ENCODE measurements at places on chromosomes 7 and 10.

DNA sequence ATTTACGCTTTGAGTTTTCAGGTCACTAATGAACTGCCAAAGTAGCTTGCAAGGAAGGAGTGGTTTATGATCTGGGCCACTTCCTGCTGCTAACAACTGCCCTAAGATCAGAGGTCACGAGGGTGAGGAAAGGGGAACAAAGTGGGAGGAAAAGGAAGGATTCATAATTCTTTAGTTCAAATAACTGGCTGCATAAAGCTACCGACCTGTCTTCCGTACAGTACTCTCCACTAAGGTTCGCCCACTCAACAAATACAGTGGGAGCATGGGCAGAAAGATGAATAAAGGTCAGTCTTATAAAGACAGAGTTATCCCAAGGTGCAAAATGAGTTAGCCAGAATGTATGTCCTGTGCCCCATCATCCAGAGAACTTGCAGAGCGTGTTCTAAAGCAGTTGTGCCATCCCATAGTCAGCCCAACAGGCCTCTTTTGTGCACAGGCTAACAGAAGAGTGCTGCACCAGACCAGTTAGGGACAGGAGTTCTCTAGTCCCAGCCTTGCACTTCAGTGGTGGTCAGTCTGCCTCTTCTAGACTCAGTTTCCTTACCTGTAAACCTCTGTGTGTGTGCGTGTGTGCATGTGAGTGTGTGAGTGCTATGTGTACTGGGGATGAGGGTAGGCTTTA, 65.9 kb downstream of the CREB3L2 start:
- peak; percentile 2 for DNase-seq

GRCh38 chr7:143992670-143993069, 7.5 kb upstream of the OR6B1 start:
- DNase-seq: no peak

DNA sequence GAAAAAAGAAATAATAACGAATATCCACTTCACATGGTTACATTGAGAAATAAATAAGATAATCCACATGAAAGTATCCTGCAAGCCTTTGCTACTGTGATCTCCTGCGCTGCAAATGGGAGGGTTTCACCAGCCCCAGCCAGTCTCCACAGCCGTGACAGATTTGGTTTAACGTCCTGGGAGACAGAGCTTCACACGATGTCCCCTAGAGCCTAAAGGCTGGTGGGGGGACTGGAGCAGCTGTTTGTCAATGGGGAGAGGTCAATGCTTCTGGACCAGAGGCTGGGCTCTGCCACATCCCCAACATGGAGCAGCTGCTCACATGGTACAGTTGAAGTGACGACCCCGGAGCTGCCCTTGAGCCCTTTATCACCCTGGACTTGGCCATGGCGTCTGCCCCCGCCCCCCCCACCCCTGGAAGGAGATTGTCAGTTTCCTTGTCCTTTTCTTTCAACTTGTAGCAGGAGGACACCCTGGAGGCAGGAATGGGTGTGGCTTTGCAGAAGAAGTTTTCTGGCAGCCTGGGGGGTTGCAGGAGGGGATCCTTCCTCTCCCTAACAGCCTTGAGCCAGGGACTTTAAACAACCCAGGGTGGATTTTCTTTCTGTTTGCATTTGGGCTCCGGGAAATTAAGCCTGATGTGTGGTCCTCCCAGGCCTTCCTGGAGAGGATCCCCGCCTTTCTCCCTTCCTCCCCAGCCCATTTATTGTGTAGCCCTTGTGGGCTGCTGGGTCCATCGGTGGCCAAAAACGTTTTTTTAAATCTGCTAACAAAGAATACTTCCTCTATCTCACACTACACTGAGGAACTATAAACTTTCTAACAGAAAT, 37.0 kb upstream of the MXI1 start:
- DNase-seq: no peak

DNA sequence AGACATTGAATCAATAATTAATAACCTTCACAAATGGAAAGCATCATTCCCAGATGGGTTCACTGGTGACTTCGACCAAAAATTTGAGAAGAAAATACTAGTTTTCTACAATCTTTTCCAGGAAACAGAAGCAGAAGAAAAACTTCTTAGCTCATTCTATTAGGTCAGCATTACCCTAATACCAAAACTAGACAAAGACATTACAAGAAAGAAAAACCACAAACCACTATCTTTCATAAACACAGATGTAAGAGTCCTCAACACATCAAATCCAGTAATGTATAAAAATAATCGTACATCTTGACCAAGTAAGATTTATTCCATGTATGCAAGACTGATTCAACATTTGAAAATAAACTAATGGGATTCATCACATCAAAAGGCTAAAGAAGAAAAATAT, 64.0 kb upstream of the CDK1 start:
- no peak for DNase-seq

DNA sequence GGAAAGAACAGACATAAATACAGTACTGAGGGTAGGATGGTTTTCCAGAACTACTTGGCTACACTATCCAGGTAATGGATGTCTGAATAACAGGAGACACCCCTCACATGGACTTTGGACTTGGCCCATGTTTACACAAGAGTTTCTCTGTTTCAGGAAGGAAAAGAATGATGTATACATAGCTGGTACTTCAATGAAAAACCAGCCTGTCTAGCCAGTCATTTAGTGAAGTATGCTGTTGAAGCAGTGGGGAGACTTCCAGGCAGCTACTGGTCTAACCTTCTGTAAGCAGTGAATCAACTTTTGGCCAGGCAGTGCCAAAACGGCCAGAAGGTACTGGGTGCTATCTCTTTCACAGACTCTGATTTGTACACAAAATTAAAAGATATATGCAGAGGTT, 135.0 kb downstream of the MBL2 start:
- DNase-seq: no peak

DNA sequence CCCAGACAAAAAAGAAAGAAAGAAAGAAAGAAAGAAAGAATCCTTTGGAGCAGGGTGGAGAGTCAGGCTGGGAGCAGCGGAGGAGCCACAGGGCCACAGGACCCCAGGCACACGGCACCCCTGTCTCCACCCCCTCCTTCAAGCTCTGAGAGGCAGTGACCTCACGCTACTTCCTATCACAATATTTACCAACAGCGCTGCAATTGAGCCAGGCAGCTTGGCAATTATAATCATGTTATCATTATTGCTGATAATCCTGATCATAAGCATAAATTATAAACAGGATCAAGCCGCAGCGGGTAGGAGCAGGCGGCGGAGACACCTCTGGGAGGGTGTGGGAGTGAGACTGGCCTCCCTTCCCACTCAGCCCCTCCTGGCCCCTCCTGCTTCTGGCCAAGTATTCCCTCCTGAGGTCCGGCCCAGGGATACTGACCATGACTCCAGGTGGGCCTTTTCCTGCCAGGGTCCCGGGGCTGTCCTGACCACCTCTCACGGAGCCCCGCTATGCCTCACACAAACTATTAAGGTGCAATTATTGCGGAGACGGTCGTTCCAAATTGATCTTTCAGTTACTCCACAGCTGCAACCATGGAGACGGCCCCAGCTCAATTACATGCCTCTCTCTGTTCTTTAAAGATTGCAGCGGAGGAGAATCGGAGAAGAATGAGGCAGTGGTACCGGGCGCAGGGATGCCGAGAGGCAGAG, 10.0 kb upstream of the GTF2IRD1 start:
- DNase-seq: no peak

GRCh38 chr7:156778668-156779067, 114.3 kb downstream of the LMBR1 start:
- DNase-seq: no peak

- DNase-seq: no peak
These were observed 189.7 kb downstream of the CCDC3 start for GRCh38 chr10:12811826-12812225.

GRCh38 chr10:131724169-131724545, 176.7 kb upstream of the PPP2R2D start:
- no peak for DNase-seq

GRCh38 chr10:103820101-103821062, 35.0 kb downstream of the SH3PXD2A start:
- DNase-seq: no peak

- DNase-seq: no peak
These were observed 328.4 kb downstream of the PHF14 start for GRCh38 chr7:11302121-11302520.

DNA sequence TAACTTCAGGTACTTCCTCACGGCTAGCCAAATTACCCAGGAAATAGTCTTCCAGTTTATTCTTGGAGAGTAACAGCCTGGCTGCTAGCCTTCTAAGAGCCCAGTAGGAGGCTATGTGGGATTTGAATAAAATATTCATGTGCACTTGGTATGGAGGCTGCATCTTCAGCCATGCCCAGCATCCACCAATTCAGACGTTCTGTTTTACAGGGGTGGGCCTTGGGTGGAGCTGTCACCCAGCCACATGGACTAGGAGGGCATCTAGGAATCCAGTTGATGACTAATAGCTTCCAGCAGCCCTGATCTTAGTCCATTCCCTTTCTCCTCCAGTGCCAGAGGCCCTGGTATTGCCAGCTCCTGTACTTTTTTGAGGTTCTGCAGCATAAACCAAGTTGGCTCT, 66.3 kb upstream of the ZRANB1 start:
- no peak for DNase-seq

DNA sequence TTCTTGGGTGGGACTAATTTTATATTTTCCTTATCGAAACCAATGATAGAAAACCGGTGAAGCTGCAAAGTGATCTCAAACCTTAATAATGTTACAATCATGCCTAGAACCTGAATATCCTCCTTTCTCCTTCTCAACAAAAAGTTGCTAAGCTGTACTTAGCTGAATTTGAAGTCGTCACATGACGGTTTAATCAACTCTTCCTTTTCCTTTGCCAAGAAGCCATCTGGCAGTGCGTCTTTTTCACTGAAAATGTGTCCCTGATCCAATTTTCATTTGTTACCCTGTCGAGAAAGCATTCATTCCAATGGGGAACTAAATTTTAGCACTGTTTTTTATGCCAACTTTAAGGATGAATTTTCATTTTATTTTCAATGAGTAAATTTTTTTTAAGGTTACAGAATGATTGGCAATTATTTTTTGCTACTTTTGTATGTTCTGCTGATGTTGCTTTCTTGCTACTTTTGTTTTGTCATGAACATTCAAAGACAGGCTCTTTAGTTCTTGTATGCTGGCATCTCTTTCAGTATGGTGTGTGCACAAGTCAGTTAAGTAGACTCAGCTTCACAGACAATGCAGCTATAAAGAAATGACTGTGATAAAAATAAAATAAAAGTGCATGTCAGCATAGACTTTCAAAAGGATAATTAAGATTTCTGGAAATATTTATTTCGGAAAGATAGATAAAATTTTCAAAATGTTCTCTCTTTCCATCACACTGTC, 980.0 kb downstream of the DNAJB9 start:
- no peak for DNase-seq

- no peak for DNase-seq
These were observed 331.7 kb downstream of the KCNMA1 start for GRCh38 chr10:77305650-77306632.

Data from activated effector memory CD4-positive, alpha-beta T cell treated with Interleukin-2 at 50 U/mL for 16 hours (primary cell).